ENCODE measurements at places on chromosomes 4 and X.

DNA sequence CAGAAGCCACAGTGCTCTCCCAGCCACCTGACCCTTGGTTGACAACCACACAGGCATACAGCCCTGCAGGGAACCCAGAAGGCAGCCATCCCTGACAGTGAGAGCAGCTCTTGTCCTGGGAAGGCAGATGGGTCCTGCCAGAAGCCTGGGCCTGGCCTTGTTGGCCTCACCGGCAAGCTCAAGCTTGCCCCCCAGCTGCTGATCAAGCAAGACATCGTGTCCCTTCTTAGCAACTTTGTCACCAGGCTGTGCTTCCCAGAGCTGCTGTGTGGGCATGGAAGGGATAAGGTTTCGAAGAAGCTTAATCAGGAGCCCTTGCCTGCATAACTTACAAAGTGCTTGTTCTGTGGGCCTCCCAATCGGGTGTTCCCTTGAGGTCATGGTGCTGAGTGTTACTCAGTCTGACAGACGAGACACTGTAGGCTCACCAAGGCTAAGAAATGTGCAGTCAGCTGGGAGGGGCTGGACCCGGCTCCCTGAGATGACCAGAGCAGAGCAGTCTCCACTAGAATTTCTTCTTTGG lies 6.8 kb upstream of the ABLIM2 start:
- no peak for DNase-seq

DNA sequence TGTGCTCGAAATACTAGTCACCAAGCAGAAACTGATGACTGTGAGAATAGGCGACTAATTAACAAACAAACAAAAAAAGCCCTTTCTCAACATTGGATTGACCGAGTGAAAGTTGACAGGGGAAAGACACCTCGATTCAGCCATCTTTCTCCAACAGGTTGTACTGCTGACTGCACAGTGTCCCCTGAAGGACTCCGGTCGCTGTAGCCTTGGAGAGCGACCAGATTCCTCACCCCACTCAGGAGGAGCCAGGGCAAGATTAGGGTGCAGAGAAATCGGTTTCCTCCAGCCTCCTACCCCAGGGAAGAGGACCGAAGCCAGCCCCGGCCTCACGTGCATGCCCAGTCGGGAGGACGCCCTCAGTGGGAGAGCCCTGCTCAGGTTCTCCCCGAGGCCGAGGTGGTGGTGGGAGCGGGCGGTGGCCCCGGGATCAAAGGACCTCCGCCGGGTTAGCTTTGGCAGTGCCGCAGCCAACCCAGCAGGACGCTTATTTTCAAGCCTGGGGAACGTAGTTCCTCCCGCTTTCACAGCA lies 1.1 kb upstream of the RAP1GDS1 start:
- peak; percentile 92 for DNase-seq

- DNase-seq, result no peak
Observed at GRCh38 chr4:61251129-61251528, 51.0 kb downstream of the ADGRL3 start.

DNA sequence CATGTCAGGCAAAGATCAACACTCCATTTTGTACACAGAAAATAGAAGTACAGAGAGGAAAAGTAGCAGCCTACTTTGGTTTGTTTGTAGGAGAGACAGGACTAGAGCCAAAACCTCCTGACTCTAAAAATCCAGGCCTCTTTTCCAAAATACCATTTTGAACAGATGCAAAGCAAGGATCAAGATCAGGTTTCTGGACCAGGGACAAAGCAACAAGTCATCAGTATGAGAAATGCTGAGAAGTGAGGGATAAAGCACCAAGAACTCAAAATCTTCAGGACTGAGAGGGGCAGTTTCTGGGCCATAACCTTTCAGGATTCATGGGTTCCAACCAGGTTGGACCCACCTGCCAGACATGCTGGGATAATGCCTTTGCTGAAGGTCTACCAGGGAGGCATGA lies 36.6 kb upstream of the MBTPS2 start:
- no peak for DNase-seq

DNA sequence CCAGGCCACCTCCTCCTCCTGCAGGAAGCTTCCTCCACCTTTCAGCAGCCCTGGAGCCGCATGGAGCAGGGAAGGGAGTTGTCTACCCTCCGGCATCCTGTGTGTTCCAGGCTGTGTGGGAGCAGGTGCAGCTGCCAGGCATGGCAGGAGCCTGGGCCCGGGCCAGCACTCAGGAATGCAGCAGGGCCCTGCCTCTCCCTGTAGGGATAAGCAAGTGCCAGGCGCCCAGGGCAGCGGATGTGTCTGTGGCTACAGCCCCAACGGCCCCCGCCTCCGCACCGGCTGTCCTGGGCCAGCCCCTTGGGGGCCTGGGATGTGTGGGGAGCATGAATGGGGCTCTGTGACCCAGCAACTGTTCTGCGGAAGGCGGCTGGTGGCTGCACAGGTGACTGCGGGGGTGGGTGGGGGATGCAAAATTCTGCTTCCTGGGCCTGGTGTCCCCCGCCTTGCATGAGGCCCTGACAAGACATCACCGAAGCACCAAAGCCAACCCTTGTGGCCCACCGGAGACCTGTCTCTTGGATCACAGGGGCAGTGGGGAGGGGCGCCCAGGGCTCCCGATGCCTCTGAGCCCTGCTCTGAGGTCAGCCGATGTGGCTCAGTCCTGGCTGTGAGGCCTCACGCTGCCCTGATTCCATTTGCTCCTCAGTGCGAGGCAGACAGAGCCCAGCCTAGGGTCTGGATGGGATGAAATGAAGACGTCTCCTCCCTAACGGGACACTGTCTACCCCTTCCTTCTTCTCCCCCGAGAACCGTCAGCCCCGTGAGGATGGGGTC lies 1.4 kb upstream of the DOK7 start:
- no peak for DNase-seq

GRCh38 chrX:45811326-45811725 lies 610.6 kb upstream of the DIPK2B start:
- DNase-seq, result no peak

GRCh38 chrX:139862208-139862607 lies 70.6 kb downstream of the ATP11C start:
- DNase-seq, result no peak

GRCh38 chr4:11153171-11153750 lies 275.4 kb downstream of the HS3ST1 start:
- no peak for DNase-seq

- no peak for DNase-seq
Observed at GRCh38 chrX:20743046-20743445, 476.3 kb upstream of the RPS6KA3 start.

GRCh38 chrX:110046971-110047370 lies 44.1 kb downstream of the TMEM164 start:
- no peak for DNase-seq

- no peak for DNase-seq
Observed at GRCh38 chrX:149205081-149205480, 300.0 kb downstream of the IDS start.

DNA sequence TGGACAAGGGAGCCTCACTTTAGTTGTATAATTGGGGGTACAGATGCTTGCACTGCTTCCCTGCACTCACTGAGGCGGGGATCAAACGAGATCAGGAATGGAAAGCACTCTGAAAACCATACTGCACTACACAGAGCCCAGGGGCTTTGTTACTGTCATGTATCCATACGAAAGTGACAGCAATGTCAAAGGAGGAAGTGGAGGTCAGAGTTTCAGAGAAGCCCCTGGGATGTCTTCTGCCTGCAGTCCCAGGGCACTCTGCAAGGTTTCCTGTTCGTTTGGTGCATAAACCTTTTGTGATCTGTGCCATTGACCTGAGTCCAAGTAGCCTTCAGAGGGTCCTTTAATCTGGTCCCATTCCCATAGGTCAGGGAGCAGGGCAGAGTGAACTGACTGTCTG lies 31.2 kb downstream of the RNF175 start:
- no peak for DNase-seq

Measured in chondrocyte (in vitro differentiated cells).